ELR (cell line): ENCODE measurements at places on chromosomes 12 and 14.
A peak's percentile ranks its signal among the peaks of the same experiment; 100 is the strongest.

- DNase-seq = peak; percentile 45
Measured at GRCh38 chr14:36556811-36557433, 25.5 kb downstream of the NKX2-8 start.

- no peak for DNase-seq
Measured at GRCh38 chr12:69616025-69616424, 5.3 kb upstream of the LRRC10 start.

DNA sequence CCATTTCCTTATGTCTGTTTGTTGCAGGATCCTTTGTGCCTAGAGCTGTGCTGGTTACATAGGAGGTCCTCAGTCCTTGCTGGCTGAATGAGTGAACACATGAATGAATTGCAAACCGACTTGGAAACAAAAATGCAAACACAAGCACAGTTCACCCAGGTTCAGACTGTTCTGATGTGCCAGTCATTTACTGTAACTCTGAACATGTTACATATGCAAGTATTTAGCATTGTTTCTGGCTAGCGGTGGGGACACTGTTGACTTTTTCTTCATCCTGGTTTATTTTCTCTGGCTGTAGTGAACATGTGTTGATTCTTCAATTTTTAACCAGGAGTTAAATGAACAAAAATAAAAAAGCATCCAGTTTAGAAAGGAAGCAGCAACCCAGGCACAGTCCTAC is 33.4 kb downstream of the TSPAN9 start:
- no peak for DNase-seq

DNA sequence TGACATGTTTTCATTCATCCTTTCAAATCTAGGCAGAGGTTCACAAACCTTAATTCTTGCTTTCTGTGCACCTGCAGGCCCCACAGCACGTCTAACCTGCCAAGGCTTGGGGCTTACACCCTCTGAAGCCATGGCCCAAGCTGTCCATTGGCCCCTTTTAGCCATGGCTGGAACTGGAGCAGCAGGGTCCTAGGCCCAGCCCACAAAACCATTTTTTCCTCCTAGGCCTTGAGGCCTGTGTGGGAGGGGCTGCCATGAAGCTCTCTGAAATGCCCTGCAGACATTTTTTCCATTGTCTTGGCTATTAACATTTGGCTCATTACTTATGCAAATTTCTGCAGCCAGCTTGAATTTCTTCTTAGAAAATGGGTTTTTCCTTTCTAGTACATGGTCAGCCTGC is 547.5 kb downstream of the KCNH5 start:
- no peak for DNase-seq

DNA sequence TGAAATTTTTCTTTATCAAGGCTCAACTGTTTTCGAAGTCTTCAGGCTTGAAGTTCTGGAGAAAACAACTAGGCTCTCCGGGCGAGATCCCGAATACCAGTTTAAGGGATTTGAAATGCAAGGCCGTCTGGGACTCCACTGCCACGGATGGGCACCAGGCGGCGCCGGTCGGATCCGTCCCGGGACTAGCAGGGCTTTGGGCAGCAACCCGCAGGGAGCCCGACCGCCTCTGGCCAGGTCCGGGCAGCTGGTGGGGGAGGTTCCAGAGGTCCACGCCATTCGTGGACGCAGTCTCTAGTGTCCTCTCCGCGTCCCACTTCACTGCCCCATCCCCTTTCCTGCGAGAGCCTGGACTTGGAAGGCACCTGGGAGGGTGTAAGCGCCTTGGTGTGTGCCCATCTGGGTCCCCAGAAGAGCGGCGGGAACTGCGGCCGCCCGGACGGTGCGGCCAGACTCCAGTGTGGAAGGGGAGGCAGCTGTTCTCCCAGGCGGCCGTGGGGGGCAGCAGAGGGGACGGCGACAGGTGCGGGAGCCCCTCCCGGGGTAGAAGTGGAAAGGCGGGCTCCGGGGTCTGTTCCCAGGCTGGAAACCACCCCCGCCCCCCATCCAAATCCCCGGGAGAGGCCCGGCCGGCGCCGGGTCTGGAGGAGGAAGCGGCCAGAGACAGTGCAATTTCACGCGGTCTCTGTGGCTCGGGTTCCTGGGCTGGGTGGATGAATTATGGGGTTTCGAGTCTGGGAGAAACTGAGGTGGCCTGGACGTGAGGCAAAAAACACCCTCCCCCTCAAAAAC is 838 bp upstream of the ERBB3 start:
- DNase-seq = peak; percentile 90
